Spinal cord (tissue), 10 donors: ENCODE measurements at places on chromosomes 7 and 10.

GRCh38 chr7:69654849-69655707 lies 56.8 kb downstream of the AUTS2 start:
- peak; percentile 38 for DNase-seq

DNA sequence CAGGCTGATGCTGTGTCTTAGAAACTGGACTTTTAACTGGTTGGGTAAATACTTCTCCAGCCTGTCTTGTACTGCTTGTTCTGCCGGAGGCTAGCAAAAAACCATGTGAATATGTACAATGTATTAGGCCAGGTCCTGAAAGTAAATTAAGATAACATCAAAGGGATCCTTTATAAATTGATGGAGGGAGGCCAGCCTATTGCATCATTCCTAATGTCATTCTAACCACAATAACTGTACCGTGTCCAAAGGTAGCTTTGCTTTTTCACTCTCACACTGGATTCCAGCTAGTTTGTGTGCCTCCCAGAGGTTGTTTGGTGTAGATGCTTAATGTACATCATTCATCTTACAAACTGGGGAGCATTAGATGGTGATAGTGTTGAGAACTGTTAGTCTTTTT lies 91.2 kb upstream of the SEM1 start:
- DNase-seq, result no peak

DNA sequence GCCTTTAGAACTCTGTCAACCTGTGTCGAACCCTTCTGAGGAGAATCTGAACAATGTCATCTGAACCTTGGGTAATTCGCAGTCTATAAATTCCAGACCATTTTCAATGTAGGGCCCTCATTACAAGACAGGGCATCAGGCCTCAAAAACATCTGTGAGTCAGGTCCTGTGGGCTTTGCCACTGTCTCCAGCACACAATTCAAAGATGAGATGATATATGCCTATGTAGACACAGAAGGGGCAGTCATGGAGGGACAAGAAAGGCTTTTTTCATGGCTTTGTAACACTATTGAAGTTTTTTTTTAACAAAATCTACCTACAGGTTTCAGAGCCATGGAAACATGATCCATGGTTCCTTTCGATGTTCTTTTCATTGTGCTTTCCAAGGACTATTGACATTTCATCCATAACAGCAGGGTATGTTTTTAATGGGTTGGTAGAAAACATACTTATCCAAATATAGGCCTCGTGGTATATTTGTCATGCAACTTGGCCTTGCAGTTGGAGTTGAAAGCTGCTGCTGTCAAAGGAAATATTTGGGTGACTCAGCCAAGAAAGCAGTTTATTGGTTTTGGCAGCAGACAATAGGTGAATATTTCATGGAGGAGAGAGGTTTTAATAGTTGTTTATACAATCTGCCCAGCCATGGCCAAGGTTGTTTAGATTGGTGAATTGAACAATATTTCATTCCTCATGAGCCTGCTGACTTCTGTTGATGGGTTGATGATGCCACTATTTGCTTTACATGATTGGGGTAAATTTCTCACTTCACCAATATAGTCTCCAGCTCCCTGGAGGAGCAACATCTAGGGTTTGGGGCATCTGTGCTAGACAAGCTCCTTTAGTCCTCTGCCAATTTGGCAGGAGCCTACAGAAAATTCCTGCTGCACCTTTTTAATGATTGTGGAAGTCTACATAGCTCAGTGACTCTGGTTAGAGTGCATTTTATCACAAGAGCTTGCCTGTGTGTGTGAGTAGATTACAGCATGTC lies 158.4 kb upstream of the TMEM72 start:
- peak; percentile 72 for DNase-seq

DNA sequence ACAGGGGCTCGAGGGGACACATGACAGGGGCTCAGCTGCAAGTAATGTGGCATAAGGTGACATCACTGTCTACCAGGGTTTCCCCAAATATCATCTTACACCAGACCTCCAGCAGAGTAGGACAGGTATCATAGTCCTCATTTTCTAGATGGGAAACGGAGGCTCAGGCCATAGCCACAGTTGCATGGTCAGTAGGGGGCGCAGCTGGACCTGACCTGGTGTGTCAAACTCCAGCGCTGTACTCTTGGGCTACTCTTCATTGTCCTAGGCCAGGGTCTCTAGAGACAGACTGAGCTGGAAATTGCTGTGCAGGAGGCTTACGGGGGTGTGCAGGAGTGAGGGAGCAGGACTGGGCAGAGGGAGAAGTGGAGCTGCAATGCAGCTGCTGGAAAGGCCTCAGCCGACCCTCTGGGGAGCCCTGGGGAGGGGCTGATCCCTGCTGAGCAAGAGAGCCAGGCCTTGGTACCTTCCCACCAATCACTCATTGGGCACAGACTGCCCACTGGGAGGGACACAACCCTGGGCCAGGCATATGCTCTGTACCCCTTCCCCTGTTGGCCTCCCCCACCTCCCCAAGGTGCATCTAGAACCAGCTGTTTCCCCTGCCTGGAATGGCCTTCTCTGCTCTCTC lies 89.9 kb downstream of the CDH23 start:
- DNase-seq, result no peak

- no peak for DNase-seq
These were observed 13.9 kb downstream of the CROT start for GRCh38 chr7:87359366-87359765.

DNA sequence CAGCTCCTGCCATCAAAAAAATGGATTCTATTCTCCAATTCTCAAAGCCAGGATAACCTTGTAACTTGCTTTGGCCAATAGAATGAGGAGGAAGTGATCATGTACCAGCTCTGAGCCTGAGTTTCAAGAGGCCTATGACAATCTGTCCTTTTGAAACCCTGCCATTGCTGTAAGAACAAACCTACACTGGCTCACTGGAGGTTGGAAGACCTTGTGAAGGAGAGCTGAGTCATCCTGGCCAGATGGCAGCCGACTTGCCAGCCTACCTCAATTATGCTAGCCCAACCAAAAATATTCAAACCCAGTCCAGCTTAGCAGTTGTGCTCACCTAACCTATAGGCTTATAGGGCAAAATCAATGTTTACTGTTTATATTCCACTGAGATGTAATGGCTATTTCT lies 93.0 kb downstream of the HGF start:
- DNase-seq, result no peak

- DNase-seq, result no peak
These were observed 24.5 kb downstream of the SLC25A16 start for GRCh38 chr10:68502846-68503245.

- DNase-seq, result no peak
These were observed 233.9 kb downstream of the FANK1 start for GRCh38 chr10:126130271-126130710.

- no peak for DNase-seq
These were observed 3.9 kb downstream of the LSMEM1 start for GRCh38 chr7:112484671-112485167.

GRCh38 chr10:26802527-26802926 lies 58.2 kb downstream of the ABI1 start:
- no peak for DNase-seq

DNA sequence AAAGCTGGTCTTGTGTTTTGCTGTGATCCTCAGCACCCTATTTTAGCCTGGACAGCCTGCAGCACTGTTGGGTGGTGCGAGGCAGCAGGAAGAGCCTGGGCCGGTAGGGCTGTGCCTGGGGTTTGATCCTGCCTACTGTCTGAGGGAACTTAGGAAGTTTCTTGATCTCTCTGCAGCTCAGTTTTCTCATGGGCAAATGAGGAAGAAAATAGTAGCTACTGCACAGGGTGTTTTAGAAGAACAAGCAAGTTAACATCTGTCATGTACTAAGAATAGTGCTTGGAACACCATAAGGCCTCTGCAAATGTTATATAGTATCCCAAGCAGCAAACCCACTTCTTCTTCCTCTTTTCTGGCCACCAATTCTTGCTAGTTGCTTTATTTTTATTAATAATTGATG lies 12.0 kb upstream of the AGR2 start:
- DNase-seq, result no peak

GRCh38 chr10:24419066-24419465 lies 210.1 kb downstream of the KIAA1217 start:
- DNase-seq, result no peak

DNA sequence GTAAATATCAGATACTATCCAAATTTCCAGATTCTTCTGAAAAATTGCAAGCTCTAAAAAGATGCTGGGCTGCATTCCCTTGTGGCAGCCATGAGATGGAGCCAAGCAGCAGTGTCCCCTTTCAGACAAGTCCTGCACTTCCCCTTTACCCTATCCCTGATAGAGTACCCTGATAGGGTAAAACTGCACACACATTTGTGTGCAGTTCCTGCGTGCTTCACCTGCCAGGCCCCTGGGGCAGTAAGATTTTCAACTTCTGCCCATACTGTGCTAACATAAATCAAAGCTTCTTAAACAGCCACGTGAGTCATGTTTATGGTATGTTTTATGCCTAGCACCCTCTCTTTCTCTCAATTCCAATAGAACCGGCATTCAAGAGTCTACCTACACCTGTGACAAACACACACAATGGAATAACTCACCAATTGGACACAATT lies 52.2 kb downstream of the IFIT5 start:
- DNase-seq, result no peak

- no peak for DNase-seq
These were observed 53.5 kb upstream of the ARHGAP12 start for GRCh38 chr10:31982111-31982510.

GRCh38 chr10:103696411-103697145 lies 158.8 kb downstream of the SH3PXD2A start:
- no peak for DNase-seq

- DNase-seq, result no peak
These were observed 91.0 kb upstream of the PDCD4 start for GRCh38 chr10:110780704-110781103.

GRCh38 chr7:84923348-84923747 lies 263.5 kb downstream of the SEMA3D start:
- DNase-seq, result no peak

DNA sequence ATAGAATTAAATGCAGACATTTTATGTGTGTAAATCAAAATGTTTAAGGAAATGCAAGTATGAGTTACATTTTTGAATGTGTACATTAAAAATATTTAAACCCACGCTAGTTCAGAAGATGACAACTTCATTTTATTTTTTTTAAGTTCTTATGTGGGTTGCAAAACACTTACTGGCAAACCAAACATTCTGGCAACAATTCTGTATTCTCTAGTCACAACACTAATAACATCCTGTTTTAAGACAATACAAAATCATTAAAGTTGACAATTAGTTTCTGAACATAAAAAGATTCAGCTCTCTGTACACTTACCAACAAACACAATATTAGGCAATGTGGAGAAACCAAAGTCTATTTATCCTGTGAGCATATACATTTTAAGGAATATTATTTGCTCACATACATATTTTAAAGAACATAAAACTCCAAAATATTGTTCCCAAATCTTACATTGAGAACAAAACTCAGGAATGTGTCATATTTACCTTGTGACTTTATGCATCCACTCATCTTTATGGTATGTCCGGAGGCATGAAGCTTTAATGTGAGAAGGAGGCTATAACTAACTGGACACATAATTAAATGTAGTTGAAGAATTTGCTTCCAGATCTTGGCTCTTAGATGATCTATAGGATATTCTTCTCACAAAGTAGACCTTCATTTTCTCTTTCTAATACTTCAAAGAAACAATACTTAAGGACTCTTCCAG lies 134.7 kb downstream of the DGKB start:
- no peak for DNase-seq

DNA sequence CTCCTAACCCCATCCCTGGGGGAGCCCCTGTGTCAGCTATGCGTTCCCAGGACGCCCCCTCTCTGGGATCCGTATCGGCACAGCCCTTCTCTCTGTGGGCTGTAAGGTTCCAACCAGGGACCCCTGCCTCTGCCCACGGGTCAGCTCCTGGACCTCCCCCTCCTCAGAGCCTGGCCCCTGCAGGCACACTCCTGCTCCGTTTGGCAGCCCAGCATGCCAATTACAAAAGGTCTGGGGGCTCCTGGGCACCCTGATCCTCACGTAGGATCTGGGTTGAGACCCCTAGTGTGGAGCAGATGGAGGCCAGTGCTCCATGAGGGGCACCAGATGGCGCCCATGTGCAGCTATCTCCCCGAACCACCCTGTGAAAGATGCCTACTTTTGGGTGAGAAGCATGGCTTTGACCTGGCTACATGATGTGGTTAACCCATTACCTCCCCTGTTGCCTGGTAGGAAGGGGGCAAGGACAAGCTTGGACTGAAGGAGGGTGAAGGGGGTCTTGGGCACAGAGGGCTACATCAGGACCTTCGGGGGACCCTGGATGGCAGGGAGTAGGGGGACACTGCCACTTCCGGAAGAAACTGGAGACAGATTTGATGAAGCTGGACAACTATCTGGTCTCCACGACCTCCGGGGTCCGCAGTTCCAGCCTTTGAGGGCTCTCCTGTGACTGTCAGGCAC lies 9.0 kb downstream of the TACR2 start:
- no peak for DNase-seq

GRCh38 chr7:155265961-155266360 lies 31.7 kb upstream of the INSIG1 start:
- no peak for DNase-seq

GRCh38 chr10:61900829-61901792 lies at the start of gene ARID5B:
TSS of gene ARID5B (plus strand) at chr10:61901699. CDS start at chr10:61901710, 11 bp downstream.
- DNase-seq, result no peak

GRCh38 chr7:20786779-20787659 lies at the start of gene SP8:
TSS of gene SP8 (minus strand) at chr7:20786886. CDS start at chr7:20786798, 88 bp downstream.
- no peak for DNase-seq

DNA sequence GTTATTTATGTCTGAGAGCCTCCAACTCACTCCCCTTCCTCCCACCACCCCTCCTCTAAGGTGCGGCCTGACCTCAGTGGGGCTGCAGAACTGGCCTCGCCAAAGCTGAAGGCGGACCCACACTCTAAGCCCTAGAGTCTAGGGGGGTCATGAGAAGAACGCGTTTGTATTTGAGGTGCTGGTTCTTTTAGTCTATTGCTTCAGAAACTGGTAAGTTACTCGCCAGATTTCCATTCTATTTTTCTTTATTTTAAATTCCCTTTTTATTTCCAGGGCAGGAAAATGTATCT lies 357.5 kb downstream of the DNAJB6 start:
- DNase-seq, result no peak

DNA sequence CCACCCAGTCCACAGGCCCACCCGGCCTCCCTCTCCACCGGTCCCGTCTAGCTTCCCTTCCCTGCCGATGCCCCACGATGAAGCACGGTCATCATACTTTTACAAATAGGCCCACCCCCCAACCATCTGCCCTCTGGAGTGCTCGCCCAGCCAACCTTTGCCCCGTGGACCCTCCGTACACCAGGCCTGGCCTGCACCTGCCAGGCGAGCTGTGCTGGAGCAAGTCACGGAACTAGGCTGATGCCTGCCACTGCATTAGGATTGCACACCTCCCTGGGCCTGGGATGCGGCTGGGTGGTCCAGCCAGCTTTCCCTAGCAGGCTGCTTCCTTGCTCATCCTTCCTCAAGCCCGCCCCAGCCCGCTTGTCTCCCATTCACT lies 44.7 kb downstream of the PPIF start:
- no peak for DNase-seq

- DNase-seq, result no peak
These were observed 1103.0 kb upstream of the PHF14 start for GRCh38 chr7:9870674-9871073.
